ENCODE measurements at places on chromosomes 5 and 9.

DNA sequence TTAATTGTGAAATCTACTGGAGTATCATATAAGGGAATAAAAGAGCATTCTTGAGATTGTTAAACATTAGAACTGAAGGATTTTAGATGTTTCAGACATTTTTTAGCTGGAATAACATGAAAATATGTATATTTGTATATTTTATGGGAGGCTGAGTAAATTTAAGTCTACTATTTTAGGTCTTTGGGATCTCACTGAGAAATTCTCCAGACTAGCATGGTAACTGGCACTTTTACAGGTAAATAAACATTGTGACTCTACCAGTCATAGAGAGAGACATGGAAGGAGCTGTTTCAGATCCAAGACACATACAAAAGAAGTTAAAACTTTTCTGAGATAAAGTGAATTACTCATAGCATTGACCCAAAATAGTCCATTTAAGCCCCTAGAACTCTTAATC lies 59.4 kb downstream of the NDUFAF2 start:
- DNase-seq = no peak

- no peak for DNase-seq
Observed at GRCh38 chr9:107863396-107863795, 373.8 kb upstream of the KLF4 start.

DNA sequence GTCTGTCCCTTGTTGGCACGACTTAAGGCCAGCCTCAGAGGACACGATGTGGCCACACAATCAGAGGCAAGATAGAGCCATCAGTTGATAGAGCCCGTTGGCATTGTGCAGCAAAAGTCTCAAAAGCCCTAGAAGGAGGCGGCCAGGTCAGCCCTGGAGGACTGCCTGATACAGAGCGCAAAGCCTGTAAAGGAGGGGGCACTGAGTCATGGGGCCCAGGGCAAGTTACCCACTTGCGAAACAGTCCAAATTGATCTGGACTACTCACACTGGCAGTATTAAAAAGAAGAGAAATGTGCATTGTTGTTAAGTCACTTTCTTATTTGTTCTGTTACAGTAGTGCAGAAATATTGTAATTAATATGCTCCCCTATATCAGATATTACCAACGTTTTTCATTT lies 51.5 kb downstream of the KLF9 start:
- no peak for DNase-seq

DNA sequence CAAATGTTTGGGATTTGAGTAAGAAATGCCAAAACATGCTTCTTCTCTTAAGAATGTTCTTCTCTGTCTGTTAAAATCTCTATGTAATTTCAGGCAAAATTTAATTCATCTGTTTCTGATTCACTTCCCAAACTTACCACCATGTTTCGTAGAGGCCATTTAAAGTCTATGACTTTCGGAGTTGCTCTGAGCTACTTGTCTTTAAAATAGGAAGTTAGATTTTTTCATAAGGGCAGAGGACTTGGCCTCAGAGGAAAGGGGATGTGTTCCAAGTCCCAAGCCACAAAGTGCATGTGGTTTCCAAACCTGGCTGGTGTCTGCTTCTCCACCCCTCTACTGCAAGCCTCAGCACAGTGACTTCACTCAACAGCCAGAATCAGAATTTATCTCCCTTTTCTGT lies 111.3 kb upstream of the ADRA1B start:
- DNase-seq = no peak

DNA sequence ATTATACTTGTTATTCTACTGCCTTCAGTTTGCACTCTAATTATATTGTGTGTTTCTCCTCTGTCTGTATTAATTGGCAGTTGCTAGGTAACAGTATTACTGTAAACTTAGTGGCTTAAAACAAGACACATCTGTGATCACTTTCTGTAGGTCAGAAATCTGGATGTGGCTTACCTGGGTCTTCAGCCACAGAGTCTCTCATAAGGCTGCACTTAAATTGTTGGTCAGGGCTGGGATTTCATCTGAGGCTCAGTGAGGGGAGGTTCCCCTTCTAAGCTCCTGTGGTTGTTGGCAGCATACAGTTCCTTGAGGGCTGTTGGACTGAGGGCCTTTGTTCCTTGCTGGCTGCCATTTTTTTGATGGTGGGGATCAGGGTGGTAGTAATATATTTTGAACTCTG lies 68.8 kb downstream of the SLC44A1 start:
- DNase-seq = no peak

DNA sequence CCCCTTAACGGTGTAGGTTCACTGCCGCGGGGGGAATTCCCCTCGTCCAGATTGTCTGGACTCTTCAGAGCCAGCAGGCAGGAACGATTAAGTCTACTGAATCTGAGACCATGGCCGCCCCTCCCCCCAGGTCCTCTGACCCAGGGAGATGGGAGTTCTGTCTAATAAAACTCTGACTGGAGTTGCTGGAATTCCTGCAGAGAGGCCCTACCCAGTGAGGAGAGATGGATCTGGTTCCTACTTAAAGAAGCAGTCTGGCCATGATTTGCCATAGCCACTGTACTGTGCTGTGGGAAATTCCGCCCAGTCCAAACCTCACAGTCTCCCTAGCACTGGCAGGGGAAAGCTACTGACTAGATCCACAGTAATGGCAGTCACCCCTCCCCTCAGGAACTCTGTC lies 237.7 kb upstream of the RASA1 start:
- DNase-seq = no peak

GRCh38 chr9:72557549-72557948 lies 36.1 kb downstream of the TMC1 start:
- no peak for DNase-seq

DNA sequence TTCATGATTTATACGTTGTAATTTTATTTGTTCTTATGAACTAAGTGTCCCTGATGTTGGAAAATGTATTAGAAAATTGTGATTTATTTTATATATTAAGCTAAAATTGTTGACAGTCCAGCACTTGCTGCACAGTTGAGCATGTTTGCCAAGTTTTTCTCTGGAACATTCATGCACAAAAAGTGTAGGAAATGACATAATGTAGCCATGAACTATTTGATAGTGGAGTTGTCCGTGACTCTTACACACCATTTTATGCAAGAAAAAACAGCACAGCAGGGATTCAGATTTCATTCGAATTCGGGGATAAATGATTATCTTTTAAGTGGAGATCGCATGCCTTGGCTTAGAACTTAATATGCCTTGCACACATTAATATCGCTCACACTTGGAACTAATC lies 708.6 kb upstream of the WWC1 start:
- DNase-seq = no peak

GRCh38 chr5:95084757-95085156 lies 200.1 kb downstream of the MCTP1 start:
- DNase-seq = no peak
